ENCODE measurements at places on chromosomes 6 and 20. TPM values are rescaled to one million over a fixed set of nuclear protein-coding genes. Genes with fewer than 3 reads are reported as not detected.

Gene SLC17A1
- not detected for polyA plus RNA-seq

Gene OR12D2
- polyA plus RNA-seq, result not detected

Gene BTN2A1
- 15.9 TPM for polyA plus RNA-seq

Gene YTHDF1
- polyA plus RNA-seq, result 19.8 TPM

Gene TRIM38
- polyA plus RNA-seq, result 3.7 TPM

Gene NKX2-4
- polyA plus RNA-seq, result not detected

DNA sequence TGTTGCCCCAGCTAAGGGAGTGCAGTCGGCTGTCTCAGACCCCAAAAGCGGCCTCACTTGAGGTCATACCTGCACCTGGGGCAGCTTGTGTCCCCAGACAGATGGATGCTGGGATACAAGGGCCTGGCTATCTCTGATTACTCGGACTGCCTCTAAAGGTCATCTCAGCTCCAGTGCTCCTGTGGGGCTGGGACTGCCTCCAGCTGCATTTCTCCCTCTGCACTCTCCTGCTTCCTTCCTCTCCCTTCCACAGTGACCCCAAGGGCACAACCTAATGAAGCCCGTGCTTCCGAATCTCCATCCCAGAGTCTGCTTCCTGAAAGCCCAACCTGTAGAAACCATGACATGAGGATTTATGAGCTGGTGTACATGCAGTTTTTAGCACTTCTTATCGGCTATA lies 22.8 kb upstream of the OCSTAMP start:
- DNase-seq, result no peak

DNA sequence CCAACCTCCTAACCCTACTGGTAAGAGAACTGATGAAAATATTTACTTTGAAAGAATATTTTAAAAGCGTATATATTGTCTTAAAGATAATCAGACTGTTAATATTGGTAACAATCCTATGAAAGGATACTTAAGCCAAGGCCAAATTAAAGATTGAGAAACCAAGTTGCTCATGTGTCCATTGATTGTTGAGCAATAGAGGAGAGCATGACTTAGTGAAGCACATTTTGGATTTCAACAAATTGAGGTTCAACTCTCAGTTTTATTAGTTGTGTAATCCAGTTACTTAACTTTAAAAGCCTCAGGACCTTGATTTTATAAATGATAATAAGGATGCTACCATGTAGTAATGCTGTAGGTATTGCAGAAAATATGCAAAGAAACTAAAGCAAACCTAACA lies 56.8 kb downstream of the PRL start:
- DNase-seq, result no peak

- DNase-seq, result no peak
These were observed 9.4 kb upstream of the COMMD7 start for GRCh38 chr20:32752458-32753250.

DNA sequence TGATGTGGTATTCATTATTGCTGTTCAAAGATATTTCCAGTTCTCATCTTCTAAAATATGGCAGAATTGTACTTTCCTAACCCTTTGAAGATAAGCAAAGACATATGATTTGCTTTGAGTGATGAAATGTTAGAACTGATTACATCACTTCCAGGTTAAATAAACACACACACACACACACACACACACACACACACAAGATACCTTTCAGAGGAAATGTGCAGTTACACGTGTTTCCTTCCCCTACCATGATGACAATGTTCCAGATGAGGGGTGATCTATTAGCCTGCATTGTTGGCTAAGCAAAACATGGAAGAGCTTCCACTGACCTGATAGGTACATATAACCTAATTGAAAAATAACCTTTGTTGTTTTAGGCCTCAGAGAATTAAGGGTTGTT lies 11.7 kb upstream of the FRK start:
- DNase-seq, result no peak

DNA sequence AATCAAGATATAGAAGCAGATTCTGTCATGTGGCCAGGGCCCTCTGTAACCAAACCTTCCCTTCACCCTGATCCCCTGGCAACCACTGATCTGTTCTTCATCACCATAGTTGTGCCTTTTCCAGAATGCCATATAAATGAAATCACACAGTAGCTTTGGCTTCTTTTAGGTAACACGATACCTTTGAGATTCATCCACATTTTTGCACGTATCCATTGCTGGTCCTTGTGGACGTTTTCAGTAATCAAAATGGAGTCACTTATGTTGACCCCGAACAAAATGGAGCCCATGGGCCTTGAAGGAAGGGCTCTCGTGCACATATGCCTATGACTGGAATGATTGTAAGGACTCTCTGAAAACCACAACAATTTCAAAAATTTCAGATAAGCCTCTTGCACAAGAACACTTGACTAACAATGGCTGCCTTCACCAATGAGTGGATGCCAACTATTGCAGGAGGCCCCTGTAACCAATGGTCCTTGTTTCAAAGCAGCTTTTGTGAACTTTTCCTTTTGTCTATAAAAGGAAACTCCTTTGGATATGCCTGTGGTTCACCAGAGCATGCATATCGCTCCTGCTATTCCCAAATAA lies 84.3 kb upstream of the RALY start:
- no peak for DNase-seq

DNA sequence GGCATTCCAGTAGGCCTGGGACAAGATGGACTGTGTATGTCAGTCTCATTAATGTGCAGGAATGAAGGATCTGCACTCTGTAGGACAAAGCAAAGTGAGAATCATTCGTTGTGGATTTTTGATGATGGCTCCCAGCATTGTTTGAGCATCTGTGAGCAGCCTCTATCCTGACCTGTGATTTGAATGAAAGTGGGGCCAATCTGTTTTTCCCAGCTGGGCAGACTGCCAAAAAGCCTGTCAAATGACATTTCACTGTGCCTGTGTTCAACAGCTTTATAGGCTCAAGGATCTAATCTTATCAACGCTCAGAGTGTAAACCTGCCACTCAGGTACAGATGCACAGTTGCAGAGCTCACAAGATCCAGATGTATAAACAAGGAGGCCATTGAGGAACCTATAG lies 86.7 kb upstream of the SYNDIG1 start:
- no peak for DNase-seq

- no peak for DNase-seq
These were observed 915 bp upstream of the C6orf47 start for GRCh38 chr6:31661262-31662123.

DNA sequence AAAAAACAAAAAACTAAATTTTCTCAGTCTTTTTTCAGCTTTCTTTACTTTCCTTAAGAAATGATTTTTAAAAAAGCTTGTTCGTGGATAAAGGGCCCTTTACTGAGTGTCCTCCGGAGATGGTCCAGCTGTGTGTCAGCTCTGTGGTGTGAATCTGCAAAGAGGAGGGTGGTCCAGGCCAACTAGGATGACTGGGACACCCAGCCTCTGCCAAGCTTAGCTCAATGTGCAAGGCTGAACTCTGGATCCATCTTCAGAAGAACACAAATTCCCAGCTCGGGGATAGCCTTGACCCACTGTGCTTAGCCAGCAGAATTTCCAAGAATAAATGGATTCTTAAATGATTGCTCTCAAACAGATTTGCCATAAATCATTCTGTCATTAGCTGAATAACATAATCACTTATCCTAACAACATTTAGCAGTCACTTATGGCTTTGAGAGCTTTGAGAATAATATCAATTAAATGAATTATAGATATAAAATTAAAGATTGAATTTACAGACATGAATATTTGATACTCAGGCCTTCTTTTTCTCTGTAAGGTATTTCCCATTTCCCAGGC lies 14.2 kb upstream of the CALHM5 start:
- DNase-seq, result no peak

DNA sequence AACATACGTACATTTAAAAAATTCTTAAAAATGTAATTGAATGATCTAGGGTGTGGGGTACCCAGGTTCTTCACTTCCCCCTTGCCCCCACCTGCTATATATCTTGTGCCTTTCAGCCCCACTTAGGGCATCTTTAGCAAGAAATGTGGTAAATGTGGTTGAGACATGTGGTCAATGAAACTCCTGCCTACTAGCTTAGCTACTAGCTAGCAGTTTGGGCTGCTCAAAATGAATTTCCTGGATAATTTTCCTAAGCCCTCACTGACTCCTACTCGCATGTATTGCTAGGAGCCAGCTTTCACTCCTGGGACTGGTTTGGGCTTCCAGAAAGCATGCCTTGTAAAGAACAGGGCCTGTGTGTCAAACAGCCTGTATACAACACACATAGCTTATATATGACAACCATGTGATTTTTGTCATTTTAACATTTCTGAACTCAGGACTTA lies 257.3 kb downstream of the ATXN1 start:
- DNase-seq, result no peak

GRCh38 chr20:11296221-11296620 lies 621.5 kb upstream of the BTBD3 start:
- DNase-seq, result no peak

DNA sequence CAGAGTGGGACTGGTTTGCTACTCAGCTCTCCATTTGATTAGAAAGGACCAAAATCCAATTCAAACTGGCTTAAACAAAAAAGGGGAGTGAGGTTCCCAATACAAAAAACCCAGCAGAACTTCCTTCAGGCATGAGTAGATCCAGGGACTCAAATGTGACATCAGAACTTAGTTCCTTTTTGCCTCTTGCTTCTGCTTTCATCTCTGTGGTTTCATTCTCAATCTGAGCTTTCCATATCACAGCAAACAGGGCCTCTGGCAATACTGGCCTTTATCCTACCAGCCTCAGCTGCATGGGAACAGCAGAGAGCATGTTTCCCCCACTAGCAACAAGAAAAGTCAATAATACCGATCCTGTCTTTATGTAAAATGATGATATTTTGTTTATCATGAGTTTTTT lies 28.6 kb upstream of the PRELID3B start:
- no peak for DNase-seq

DNA sequence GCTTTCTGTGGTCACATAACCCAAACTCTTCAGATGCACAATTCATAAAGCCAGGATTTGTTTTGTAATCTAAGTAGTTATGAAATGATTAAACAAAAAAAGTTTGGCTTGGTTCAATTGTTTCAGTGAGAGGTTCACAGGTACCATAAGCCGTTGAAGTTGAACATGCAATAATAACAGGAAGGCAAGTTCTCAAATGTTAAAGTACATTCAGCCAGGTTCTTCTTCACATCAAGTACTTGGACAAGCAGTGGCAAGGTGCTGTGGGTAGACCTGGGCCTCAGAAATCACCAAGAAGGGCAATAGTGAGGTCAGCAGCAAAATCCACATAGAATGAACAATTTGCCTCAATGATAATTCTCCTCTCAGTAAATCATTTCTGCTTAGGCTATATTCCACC lies 175.5 kb downstream of the EPM2A start:
- DNase-seq, result no peak

DNA sequence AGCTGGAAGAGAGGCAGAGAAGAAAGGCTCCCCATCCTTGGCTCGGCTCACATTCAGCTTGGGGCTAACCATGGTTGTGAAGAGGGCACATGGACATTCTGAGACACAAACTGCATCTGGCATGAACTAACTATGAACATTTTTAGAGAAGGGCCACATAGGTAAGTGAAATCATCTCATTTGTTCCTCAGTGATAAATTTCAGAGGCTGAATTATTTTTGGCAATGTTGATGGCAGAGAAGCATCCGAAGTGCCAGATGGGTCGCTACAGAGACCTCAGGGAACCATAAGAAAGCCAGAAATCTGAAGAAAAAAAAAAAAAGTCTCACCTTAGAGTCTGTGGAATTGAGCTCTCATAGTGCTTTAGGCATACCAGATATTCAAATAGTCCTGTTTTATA lies 49.2 kb upstream of the FABP7 start:
- DNase-seq, result no peak

- DNase-seq, result no peak
These were observed 52.5 kb downstream of the MMUT start for GRCh38 chr6:49410564-49410963.

DNA sequence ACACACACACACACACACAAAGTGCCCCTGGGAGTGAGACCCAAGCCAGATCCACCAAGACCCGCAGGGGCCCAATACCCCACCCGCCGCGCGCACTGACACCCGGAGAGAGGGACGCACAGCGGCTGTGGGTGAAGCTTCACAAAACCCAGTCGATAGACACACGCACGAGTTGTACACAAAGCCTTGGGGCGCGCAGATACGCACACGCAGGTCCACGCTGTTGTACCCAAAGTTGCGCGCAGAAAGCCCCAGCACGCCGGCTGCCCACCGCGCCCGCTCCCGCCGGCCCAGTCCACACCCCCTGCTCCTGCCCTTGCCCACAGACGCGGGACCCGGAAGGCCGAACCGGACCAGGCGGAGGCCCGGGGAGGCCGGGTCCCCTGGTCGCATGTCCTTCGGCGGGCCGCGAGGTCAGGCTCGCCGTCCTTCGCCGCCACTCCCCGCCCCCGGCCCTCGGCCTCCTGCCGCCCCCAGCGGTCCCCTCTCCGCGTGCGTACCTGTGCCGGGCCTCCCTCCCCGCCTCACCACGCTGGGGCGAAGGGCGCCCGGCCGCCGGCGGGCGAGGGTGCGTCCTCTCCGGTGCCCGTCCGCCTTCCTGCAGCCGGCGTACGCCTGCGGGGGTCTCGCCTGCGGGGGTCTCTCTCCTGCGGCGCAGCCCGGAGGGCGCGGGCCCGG lies at the start of gene TMEM74B:
TMEM74B (minus strand) TSS at position 344 of the 678 bp plus-strand sequence. CDS start 1,180 bp downstream, outside the sequence.
- no peak for DNase-seq

GRCh38 chr6:100454551-100455229 lies 10.0 kb downstream of the SIM1 start:
- no peak for DNase-seq

GRCh38 chr20:53152228-53152627 lies 180.1 kb downstream of the TSHZ2 start:
- DNase-seq, result no peak

- no peak for DNase-seq
These were observed 223.5 kb downstream of the MEI4 start for GRCh38 chr6:77876300-77876699.

DNA sequence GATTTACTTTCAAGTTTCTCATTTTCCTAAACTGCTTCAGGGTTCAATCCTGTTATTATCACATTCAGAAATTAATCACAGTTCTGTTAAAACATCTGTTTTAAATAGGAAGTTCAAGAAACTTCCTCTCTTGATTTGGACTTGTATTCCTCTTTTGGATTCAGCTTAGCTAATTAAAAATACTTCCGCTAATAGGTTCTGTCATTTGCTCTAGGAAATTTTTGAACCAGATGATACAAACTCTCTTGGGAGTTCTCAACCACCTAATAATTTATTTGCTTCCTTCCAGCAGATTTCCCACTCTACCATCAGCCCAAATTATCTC lies 15.9 kb upstream of the TMEM30A start:
- DNase-seq, result no peak

- DNase-seq, result no peak
These were observed 14.3 kb upstream of the SIRT5 start for GRCh38 chr6:13559968-13560650.

- DNase-seq, result no peak
These were observed 56.2 kb downstream of the ADGRF1 start for GRCh38 chr6:46985943-46986342.

DNA sequence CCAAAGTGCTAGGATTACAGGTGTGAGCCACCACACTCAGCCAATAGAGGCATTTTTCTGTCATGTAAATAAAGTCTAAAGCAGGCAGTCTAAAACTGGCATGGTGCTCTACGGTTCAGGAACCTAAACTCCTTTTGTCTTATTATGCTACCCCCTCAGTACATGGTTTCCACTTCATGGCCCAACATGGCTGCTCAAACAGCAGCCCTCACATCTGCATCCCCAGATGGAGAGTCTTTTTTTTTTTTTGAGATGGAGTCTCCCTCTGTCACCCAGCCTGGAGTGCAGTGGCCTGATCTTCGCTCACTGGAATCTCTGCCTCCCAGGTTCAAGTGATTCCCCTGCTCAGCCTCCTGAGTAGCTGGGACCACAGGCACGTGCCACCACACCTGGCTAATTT lies 38.3 kb downstream of the SLC52A3 start:
- no peak for DNase-seq
